Activated naive CD4-positive, alpha-beta T cell treated with Interleukin-2 at 50 U/mL for 16 hours (primary cell): ENCODE measurements at places on chromosomes 6 and 20.

DNA sequence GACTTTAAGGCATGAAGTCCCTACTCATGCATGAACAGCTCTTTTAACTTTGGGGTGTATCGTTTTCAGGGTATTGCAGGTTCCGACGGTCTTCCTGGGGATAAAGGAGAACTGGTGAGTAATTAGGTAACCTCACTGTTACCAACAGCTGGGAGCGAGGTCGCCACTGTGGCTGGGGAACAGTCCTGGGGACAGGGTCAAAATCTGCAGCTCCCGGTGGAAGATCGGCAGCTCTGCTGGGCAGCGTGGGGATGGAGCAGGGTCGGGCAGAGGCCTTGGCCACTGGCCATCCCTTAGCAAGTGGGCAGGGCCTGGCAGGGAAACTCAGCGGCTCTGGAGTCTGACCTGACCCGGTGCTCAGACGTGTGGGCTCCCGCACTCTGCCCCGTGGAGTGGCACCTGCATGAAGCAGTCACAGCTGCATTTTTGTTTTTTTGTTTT lies 16.1 kb downstream of the COL9A3 start:
- no peak for DNase-seq

DNA sequence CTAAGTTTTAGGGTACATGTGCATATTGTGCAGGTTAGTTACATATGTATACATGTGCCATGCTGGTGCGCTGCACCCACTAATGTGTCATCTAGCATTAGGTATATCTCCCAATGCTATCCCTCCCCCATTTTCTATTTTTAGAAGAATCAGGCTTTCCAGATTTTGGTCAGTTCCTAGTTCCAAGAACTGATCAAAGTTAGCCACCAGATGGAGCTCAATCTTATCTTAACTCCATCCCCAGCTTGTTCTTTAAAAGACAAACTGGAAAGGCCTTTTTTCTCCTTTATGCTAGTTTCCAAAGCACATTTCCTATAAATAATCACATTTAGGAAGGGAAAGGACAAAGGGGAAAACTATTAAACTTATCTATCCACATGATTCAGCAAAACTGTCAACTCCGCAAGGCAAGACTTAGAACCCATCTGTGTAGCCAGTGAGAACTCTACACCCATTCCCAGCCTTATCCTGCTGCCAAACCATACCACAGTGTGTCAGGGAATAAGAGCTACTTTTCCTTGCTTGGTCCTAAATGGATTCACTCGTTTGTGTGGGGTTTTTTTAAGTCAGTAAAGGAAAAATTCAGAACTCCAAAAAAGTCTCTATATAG lies 22.8 kb upstream of the KHDC1 start:
- no peak for DNase-seq

GRCh38 chr6:31299947-31300346 lies 28.1 kb upstream of the HLA-C start:
- no peak for DNase-seq

DNA sequence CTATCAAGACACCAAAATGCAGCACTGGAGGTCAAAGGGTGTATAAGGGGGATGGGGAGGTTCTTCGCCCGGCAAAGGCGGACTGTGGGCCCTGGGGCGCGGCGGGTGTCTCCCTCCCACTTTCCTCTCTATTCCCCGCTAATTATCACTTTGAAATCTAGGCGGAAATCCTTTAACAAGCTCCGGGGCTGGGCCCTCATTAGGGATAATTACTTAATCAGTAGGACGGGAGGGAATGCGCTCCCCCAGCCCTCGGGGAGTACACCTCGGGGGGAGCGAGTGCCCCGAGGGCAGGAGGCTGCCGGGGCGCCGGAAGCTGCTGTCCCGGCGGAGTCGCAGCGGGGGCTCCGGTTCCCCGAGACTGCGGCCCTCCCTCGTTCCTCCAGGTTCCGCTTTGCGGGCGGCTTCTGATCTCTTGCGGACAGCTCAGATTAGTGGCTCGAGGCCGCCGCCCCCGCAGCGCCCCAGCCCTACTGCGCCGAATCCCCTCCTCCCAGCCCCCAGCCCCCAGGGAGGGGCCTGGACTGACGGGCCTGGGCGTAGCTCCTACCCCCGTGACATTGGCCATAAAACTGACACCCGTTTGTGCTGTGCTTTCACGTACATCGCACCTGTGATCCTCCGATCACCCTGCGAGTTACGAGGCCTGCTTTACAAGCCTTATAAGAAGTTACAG lies 14.7 kb downstream of the MUCL3 start:
- DNase-seq = peak; percentile 75

DNA sequence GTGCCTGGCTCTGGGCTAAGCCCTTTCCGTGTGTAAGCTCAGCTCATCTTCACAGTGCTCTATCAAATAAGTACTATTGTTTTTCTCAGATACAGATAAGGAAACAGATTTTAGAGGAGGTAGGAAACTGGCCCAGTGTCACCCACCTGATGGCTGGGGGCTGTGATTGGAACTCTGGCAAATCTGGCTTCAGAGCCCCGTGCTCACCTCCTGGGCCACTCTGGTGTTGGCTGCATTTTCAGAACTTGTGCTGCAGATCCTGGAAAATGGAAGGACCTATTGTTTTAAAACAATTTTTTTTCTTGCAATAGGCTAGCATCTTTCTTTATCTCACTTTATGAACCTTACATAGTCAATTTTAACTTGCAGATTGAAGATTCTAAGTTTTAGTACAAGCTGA lies 5.7 kb downstream of the STX16 start:
- no peak for DNase-seq

DNA sequence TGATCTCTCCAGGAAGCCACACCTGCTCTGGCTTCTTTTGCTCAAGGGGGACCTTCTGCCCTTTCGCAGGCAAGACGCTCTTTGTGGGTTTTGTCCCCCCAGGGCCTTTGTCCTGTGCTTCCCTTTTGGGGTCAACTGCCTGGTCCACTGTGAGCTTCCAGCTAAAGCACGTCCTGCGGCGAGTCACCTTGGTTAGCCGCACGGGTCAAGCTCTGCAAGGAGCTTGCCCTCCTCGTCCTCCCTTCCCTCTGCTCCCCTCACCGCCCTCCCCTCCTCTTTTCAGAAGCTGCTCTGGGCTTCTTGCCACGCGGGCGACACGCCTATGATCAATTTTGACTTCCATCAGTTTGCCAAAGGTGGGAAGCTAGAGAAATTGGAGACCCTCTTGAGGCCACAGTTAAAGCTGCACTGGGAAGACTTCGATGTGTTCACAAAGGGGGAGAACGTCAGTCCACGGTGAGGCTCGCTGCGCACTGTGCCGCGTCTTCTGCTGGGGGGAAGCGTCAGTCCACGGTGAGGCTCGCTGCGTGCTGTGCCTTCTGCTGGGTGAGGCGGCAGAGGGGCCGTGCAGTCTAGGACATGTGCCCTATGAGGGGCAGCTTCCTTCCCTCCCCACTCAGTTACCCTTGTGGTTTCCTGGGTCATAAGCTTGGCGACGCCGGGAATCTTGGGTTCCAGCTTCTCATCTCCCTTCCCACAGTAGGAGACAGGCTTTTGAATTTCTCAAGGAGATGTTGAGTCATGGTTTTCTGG lies 80.2 kb downstream of the SYNJ2 start:
- DNase-seq = no peak

GRCh38 chr20:39136798-39137197 lies 174.7 kb downstream of the DHX35 start:
- DNase-seq = no peak

DNA sequence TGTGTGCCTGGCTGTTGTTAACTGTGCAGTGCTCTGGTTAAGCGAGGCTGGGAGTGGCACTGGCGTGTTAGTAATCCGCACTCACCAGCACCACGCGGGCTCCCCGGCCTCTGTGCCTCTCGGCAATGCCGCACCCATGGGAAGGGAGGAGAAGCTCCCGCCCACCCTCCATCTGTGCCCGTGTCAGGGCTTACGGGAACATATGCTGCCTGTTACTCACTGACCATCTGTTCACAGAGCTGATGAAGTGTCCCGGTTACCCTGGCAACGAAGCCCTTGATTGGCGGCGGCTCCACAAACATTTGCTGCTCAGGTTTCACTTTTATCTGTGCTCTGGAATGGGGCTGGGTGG lies 114.7 kb downstream of the PSMB1 start:
- peak; percentile 6 for DNase-seq

- no peak for DNase-seq
Measured at GRCh38 chr6:167666571-167667203, 160.0 kb upstream of the AFDN start.
